ENCODE measurements at places on chromosomes 3 and 15.

DNA sequence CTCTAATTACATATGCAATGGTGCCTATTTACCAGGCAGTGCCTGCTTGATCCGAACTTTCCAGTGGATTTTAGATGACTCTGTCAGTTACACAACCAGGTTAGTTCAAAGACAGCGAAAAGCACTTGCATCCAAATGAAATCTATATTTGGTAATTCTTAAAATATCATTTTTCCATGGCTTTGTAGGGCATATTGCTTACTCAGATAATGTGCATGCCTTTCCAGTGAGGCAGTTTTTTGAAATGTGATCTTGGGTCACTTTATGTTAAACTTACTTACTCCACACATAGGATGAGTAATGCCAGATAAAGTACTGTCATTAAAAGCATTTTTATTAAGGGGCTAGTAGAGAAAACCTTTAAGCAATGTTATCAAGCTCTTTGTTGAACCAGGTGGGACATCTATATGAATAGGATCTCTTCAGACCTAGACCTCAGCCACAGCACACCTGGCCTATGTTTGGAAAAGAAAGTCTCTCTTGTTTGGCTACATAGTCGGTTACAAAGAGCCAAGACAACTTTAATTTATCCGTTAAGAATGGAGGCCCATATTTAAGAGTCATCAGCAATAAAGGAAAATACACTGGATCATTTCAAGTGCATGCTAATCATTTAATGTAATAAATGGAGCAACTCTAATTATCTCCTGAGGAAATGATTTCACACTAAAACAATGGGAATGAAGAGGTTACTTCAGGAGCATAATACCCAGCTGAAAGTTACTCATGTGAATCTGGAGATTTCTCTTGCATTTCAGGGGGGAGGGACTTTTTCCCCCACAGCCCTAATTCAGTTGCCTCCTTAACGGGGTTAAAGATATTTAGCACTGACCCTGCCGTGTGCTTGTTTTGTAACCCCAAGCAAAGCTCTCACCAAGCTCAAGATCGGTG, 56.3 kb upstream of the TMCO5A start:
- no peak for DNase-seq

GRCh38 chr15:92653366-92653765, 2.2 kb downstream of the FAM174B start:
- DNase-seq: no peak

DNA sequence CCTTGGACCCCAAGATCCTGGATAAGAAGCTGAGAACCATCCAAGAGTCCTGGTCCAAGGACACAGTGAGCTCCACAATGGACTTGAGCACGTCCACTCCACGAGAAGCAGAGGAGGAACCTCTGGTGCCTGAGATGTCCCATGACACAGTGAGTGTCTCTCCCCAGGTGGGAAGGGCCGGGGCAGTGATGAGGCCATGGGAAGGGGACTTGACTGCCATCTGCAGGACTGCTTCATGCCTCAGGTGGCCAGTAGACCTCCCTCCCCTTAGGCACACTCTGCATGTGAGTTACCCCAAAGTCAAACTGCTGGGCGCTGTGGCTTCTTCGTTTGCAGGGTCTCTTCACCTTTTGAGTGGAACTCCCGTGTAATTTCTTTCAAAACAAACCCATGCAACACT, 59.7 kb downstream of the CCDC33 start:
- no peak for DNase-seq

DNA sequence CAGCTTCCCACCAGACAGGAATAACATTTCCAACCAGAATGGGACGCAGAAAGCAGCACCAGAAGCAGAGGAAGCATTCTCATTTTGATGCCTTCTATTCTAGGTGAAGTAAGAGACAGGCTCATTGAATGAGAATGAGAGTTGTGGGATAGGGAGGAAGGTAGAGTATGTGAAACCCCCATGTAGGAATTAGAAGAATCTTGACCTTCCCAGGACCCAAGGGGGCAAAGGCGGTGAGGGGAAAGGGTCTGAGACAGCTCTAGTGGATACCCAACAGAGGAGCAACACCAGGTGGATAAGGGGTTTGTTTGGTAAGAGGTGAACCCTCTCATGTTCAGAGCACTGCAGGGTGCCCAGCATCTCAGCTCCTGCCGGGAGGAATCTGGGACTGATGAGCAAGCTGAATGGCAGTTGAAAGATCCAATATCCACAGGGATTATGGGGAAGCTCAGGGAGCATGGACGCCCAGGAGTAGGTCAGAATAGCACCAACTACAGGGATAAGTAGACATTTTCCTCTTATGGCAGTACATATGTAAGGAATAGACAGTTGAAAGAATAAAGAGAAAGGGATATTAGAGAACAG, 77.0 kb downstream of the PLCL2 start:
- no peak for DNase-seq

GRCh38 chr3:45411081-45411480, 22.7 kb downstream of the LARS2 start:
- DNase-seq: no peak

DNA sequence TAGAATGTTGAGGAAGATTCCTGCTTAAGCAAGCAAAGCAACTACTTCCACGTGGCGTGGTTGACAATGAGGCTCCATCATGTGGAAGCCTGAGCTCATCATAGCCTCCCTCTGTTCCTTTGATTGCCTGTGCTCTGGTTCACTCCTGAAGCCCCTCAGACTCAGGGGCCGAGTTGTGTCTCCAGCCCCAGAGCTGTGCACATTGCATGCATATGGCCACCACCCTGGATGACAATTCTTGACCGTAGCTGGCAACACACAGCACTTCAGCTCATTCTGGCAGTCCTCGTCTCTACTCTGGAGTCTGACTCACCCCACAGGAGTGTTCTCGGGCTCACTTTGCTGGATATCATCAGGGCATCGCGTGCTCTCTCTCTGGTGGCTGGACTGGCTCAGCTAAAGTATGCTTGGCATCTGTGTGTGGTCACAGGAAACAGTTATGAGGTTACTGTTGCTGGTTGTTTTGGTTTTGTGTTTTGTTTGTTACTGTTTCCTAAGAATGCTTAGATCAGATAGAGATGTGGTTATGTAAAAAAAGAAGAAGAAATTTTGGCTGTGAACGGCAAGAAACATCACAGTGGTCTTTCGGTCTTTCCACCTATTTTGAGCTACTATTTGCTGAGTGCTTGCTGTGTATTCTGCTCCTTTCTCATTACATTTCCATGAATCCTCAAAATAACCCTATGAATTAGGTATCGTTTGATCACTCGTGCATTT, 41.6 kb upstream of the MRPS22 start:
- DNase-seq: no peak

DNA sequence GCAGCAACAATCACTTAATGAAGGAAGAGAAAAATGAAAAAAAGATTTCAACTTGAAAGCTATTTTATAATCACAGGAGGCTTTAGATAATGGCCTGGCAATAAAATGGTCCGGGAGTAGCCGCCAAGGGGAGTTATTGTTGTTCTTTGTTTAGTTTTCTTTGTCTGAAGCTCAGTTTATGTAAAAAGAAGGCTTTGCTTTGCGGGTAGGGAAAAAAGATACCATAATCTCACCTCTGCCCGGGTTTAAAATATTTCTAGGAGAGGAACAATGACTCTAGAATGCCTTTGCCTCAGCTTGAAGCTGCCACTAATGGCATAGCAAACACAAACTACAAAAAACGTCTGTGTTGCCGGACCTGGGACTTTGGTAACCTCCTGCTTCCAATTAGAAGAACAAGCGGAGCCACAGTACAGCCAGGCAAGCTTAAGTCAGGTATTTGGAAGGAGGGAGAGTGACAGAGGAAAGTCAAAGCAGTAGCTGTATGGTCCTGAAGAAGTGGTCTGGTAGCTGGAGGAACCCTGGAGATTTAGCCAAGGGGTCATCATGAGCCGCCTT, 764.5 kb downstream of the TUSC7 start:
- no peak for DNase-seq

- no peak for DNase-seq
Observed at GRCh38 chr3:154926721-154927120, 153.4 kb upstream of the MME start.

DNA sequence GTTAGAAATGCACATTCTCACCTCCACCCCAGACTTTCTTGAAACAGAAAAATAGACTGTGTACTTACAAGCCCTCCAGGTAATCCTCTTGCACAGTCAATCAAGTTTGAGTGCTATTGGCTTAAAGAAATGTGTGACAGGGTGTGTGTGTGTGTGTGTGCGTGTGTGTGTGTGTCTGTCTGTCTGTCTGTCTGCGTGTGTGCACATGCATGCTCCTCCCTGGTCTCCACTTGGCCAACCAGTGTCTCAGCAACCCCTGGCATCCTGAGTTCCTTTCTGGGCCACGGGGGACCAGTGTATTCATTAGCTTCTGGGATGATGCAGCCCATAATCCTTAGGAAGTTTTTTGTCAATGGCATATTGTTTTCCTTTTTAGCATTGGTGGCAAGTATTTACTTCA, 128.8 kb upstream of the IL12A start:
- no peak for DNase-seq

- DNase-seq: no peak
Observed at GRCh38 chr3:16849795-16850194, 35.0 kb upstream of the PLCL2 start.

GRCh38 chr3:58250093-58250707, 12.6 kb downstream of the ABHD6 start:
- no peak for DNase-seq

GRCh38 chr3:102057781-102058421, 208.6 kb downstream of the NFKBIZ start:
- DNase-seq: no peak

GRCh38 chr15:76994001-76994400, 925 bp upstream of the PSTPIP1 start:
- no peak for DNase-seq

DNA sequence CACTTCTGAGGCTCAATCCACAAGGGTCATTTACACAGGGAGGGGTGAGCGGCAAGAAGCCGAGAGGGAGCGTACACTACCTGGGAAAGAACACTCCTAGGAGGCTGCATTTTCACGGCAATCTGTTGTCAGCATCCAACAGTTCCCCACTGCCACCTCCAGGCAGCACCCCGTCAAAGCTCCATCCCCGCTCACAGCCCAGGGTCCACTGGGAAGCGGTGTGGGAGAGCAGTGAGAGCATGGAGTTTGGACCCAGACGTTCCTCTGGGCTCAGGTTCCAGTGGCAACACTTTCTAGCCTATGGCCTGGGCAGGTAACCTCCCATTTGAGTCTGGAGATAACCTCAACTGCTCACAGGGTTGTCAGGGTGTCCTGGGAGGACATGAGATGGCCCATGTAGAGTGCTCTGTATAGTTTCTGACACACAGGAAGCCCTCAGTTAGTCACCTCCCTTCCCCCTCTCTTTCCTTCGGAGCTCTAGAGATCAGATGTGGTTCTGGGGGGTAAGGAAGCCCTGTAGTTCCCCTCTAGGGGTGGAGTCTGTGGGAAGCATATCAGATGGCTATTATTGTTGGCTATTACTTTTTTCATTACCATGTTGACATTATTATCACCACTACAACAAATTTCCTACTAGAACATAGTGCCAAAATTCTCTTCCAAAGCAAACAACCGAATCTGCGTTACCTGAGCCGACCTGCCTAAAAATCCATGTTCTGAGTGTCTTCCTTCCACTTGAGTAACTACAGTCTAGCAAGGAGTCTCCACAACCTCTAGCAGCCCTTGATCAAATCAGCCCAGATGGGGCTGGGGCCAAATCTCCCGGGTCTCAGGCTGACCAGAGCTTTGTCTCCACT, 29.1 kb downstream of the RUVBL1 start:
- no peak for DNase-seq

GRCh38 chr3:52544937-52545336, 8.5 kb downstream of the UQCC5 start:
- DNase-seq: no peak

GRCh38 chr3:54171509-54171908, 49.2 kb downstream of the CACNA2D3 start:
- no peak for DNase-seq

- DNase-seq: no peak
Observed at GRCh38 chr3:151751161-151751560, 17.4 kb downstream of the AADACL2 start.

DNA sequence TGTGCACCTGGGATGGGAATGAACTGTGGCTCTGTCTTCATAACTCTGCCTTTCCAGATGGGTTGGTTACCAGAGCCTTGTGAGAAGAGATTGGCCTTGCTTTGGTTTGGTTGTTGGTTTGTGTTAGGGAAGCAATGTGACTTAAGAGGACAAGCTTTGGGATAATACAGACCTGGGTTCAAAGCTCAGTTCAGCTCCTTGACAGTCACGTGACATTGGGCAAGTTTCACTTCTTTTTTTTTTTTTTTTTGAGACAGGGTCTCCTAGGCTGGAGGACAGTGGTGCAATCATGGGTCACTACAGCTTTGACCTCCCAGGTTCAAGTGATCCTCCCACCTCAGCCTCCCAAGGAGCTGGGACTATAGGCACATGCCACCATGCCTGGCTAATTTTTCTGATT, 42.7 kb downstream of the CORO2B start:
- no peak for DNase-seq

GRCh38 chr3:137763594-137763938, 549 bp upstream of the SOX14 start:
- no peak for DNase-seq

DNA sequence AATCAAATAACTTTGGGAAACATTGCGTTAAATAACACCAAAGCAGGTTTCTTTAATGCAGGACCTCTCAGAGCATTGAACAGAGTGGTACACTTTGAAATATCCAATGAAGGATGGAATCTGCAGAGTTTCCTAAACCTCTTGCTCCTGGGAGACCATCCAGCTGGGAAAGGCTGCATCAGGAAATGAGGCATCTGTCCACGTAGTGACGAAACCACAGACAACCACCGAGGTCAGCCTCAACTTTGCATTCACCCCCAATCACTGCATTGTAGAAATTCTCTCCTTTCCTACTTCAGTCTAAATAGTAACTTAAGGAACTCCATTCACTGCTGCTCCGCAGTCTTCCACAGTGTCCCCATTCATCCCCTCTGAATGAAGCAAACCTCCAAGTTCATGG, 41.5 kb upstream of the CDV3 start:
- no peak for DNase-seq

GRCh38 chr15:23514484-23514883, 51.0 kb upstream of the MKRN3 start:
- no peak for DNase-seq
